ENCODE measurements at places on chromosomes 7 and 10.

GRCh38 chr7:105621617-105622016, 40.3 kb upstream of the EFCAB10 start:
- DNase-seq = no peak

DNA sequence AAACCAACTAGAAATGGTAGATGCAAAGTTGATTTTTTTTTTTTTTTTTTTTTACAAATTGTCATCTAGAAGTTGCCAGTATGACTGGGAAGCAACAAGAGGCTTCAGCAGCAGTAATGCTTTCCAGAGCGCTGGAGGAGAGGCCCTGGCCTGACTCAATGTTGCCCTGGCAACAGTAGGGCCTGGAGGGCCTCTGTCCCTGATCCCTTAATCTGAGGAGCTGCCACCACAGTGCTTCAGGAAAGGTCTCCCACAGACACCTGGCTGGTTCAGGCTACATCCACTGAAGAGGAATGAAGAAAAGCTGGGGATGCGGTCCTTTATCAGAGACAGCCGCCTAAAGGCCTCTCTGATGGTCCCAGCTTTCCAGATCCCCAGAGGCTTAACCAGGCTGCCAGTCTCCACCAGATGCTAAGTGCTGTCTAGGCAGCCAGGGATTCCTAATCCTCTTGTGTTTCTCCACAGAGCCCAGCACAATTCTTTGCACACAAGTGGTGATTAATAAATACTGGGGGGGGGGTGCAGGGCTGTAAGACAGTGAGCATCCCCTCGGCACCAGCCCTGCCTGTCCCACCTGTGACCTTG, 33.7 kb downstream of the ZNF777 start:
- DNase-seq = no peak

DNA sequence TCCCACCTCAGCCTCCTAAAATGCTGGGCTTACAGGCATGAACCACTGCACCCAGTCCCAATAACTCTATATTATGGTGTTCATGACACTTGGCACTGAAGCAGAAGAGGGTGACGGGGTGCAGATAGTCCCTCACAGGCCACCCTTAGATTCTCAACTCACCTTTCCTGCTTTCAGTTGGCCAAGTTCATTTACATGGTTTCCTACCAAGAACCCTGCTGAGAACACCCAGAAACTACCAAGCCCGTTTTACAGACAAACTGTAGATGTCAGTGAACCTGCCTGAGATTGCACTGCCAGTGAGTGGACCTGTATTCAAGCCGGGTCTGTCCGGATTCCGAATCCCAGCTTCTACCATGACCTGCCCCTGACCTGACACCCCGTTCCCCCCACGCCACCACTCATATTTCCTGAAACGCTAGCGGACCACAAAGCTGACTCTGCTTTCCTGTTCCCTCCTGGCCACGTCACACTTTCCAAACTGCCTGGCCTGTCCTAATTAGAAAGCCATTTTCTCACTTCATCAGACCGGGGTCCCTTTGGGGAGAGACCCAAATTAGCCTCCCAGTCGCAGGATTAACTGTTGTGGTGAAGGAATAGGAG, 17.3 kb downstream of the GRID2IP start:
- no peak for DNase-seq

GRCh38 chr7:141864765-141865447, 23.6 kb upstream of the PRSS37 start:
- DNase-seq = no peak

- DNase-seq = no peak
These were observed 46.7 kb downstream of the PLPP4 start for GRCh38 chr10:120503689-120504088.

DNA sequence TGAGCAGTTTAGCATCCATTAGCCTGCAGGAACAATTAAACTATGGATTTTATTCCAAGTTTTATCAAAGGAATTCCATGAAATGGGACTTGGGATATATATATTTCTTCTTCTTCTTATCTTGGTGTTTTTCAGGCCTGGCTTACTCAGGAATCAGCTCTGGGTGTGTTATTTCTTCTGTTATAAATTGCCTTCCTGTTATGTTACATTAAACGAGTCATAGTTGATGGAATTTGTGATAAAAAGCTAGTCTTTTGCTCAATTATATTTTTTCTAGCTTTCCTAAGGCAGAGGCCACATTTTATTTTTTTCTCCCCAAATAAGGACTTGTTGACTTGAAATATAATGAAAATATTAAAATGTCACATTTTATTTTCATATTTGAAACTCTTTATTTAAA, 141.3 kb downstream of the EPC1 start:
- no peak for DNase-seq

- no peak for DNase-seq
These were observed 47.1 kb upstream of the ZNRF2 start for GRCh38 chr7:30237271-30237695.

DNA sequence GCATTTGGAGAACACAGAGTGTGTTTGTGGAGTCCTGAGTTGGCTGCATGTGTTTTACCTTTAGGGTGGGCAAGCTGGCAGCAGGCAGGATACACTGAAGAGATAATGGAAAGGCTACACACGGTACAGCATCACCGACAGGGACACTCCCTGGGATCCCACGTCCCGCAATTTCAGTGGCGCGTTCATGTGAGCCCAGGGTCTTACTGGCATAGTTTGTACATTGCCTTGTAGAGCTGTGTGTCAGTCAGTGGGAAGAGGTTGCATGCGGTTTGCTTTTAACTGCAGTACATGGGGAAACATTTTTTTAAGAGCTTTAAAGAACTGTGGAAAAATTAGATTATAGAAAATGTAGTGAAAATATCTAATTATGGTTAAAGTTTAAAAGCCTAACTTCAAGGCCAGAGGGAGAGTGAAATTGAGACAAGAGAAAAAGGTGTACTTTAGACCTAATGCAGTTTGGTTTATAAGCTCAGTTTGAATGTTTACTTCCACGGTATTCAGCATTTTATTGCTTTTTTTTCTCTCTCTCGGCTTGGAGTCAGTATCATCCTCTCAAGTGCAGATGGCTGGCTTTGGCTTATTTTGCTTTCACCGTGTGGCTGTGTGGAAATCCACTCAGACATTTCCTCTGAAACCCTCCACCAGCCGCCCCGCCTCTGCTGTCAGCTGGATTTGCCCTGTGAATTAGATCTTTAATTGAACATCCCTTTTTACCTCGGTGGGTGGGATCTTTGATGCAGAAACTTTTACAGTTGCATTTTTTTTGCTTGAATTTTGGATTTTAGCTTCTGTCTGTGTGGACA, 364.2 kb upstream of the COBL start:
- DNase-seq = no peak

- DNase-seq = no peak
These were observed 862 bp upstream of the SHH start for GRCh38 chr7:155813125-155813524.

- DNase-seq = no peak
These were observed 71.7 kb upstream of the TMEM106B start for GRCh38 chr7:12139416-12139815.

DNA sequence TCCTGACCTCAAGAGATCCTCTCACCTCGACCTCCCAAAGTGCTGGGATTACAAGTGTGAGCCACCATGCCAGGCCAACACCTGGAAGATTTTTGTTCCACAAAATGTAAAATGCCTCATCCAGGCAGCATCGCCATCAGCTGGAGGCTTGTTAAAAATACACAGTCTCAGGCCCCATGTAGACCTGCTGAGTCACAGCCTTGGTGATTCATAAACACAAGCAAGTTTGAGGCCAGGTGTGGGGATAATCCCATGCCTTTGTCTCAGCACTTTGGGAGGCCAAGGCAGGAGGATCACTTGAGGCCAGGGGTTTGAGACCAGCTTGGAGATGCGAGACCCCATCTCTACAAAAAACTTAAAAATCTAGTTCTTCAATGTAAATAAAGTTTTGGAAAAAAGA, 49.1 kb upstream of the FOXK1 start:
- DNase-seq = no peak

DNA sequence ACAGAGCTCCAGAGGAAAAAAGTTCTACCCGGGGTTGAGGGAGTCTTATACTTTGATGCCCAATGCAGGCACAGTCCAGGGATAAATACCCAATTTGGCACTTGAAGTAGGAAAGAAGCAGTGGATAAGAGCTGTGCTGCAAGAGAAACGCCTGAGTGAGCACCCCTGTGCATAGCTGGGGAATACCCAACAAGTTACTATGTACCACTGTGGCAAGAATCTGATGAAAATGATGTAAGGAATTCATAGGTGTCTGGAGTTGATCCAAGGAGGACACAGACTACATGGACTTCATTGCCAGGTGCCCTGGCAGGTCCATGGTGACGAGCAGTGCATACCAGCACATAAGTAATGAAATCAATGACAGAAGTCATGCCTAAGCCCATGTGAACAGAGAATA, 183.7 kb upstream of the FEZF1 start:
- DNase-seq = no peak

Measured in GM13977 (cell line).